ENCODE measurements at places on chromosomes 16 and 17.
A peak's percentile ranks its signal among the peaks of the same experiment; 100 is the strongest.

DNA sequence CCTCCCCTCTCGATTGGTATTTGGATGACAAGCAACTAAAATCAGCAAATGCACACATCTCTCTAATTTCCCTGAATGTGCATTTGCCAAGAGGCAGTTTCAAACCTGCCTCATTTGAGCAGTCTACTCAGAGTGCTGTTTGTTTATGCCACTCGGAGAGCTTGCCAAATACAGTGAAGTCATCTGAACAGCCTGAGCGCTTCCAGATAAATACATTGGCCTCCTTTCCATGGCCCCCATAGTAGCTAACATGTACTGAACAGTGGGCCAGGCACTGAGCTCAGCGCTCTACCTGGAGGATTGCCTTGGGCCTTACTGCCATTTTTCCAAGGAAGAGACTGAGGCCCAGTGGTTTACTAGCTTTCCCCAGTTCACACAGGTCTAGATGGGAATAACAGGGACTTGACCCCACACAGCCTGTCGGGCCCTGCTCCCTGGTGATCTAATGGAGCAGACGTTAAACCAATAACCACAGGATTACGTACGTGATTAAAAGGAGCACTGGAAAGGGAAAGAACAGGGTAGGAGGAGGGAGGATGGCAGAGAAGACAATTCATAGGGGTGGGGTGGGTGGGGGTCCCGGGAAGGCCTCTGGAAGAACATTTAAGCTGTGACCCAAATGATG is 18.7 kb upstream of the ANKRD40CL start:
- DNase-seq = peak; percentile 48

GRCh38 chr17:41064301-41064700 is 1.4 kb downstream of the KRTAP2-4 start:
- DNase-seq = no peak

- no peak for DNase-seq
These were observed 17.2 kb downstream of the CHCT1 start for GRCh38 chr17:60439501-60439900.

- DNase-seq = no peak
These were observed 76.9 kb downstream of the TEX14 start for GRCh38 chr17:58614859-58615459.

- DNase-seq = no peak
These were observed 139.6 kb downstream of the CDK5R1 start for GRCh38 chr17:32626379-32626791.

GRCh38 chr17:41518789-41519449 is at the start of gene KRT15:
Gene KRT15 (minus strand): TSS chr17:41518890. CDS start chr17:41518827, 63 bp downstream.
- no peak for DNase-seq

DNA sequence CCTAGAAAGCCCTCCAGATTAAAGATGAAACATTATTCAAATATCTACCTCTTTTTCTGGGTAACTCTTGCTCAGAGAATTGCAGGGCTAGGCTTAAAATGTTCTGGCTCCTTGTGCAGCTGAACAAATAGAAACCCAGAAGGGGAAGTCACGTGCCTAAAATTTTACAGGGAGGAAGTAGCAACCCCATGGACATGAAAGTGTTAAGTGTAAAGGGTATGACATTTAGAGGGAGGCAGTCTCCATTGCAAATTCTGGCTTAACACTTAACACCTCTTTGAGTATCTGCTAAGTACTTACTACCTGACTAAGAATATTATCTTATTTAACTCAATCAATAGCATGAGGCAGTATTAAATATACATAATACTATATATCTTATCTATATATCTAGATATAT is 376.1 kb upstream of the ERCC4 start:
- no peak for DNase-seq

All from astrocyte of the cerebellum (primary cell).